Femur (tissue), 1 donor: ENCODE measurements at places on chromosomes 4 and X.

GRCh38 chrX:46953597-46953996, 41.4 kb downstream of the JADE3 start:
- DNase-seq: no peak

DNA sequence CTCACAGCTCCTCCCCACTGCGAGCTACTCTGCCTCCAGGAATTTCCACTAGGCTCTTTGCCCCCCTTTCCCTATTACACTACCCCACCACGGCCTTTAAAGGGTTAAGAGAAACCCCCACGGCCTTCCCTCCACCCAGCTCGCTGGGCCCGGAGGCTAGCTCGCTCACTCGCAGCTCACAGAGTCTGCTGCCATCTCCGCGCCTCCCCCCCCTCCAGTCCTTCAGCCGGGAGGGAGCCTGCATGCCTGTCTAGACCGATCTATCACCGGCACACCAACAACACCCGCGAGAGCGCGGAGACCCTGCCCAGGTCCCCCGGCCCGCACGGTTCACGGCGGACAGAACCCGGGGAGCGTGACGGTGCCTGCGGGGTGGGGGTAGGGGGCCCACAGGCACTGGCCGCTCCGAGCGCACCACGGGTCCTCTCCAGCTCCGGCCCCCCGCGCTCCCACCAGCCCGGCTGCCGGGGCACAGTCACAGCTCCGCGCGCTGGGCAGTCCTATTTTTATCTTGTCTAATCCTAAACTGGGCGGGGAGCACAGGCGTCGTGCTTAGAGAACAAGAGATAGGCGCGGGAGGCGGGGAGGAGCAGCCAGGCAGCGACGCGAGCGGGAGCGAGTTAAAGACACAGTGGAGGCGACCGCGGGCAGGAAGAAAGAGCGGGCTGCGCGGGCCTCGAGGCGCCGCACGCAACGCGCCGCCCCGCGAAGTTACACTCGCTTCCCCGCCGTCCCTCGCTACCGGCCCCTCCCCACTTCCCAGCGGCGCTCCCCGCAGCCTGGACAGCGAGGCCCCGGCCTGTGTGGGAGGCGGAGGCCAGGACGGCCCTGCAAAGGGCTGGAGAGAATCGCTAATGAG, 3.5 kb downstream of the BCOR start:
- peak; percentile 52 for DNase-seq

DNA sequence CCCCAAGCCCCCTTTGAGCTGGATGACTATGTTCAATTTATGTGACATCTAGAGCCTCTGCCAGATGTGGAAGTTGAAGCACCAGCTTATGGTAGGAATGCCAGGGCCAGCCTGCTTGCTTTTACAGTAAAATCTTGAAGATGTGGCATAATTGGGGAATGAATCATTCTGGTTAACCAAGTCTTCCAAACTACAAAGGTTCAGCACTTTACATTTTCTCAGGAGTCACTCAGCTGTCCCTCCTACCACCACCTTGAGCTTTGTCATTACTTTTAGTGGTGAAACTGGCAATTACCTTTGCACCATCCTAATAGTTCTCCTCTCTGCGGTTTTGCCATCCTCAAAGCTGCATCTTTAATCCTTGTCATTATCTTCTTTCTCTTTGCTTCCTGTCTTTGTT, 172.2 kb downstream of the HS6ST2 start:
- DNase-seq: no peak

DNA sequence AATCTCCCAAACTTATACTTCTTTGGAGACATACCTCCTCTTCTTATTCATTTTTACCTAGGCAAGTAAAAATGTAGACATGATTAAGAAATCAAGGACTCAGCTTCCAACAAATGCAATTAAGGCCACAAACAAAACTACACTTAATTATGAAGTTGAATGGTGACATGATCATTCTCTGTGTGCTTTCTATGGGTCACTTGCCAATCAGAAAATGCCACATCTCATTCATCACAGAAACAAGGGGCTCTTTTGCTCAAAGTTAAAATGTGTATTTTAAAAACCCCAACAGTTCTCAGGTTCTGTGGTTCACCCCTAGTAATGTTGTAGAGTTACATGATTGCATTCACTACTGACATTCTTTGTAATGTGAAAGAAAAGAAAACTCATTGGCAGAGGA, 273.5 kb downstream of the DCHS2 start:
- no peak for DNase-seq

- DNase-seq: no peak
Measured at GRCh38 chr4:114900934-114901333, 212.5 kb downstream of the NDST4 start.

- no peak for DNase-seq
Measured at GRCh38 chr4:140901736-140902336, 145.7 kb upstream of the TBC1D9 start.

- DNase-seq: no peak
Measured at GRCh38 chr4:60531776-60532379, 668.2 kb upstream of the ADGRL3 start.

GRCh38 chrX:32501606-32502005, 709.7 kb downstream of the DMD start:
- DNase-seq: no peak

GRCh38 chr4:168183717-168184571, 91.6 kb downstream of the ANXA10 start:
- DNase-seq: no peak

DNA sequence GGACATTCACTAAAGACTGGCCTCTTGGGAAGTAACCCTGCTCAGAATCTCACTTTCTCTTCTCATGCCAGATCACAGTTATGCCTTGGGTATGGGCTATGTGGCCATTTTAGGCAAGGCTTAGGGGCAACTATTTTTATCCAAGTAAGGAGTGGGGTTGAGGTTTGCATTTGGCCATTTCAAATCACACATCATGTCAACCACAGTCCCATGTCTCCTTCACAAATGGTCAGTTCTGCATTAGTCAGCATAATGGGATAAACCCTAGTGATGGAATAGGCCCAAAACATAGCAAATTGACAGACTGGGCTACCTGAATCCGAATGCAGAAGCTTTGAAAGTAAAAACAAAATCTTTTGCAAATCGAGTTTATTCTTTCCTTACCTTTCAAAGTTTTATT, 827 bp upstream of the RTL3 start:
- DNase-seq: no peak

DNA sequence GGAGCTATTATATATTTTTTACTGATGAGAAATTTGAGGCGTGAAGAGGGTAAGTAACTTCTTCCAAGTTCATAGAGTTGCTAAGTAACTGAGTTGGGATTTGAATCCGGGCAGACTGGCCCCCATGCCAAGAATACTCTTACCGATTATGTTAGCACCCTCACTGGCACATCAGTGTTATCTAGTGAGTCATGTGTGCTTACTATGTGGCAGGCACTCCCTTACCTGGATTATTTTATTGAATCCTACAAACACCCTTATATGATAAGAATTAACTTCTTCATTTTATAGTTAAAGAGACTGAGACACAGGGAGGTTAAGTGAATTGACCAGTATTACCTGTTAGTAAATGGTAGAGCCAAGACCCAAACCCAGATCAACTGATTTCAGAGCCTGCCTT, 20.9 kb downstream of the MTHFD2L start:
- DNase-seq: no peak

DNA sequence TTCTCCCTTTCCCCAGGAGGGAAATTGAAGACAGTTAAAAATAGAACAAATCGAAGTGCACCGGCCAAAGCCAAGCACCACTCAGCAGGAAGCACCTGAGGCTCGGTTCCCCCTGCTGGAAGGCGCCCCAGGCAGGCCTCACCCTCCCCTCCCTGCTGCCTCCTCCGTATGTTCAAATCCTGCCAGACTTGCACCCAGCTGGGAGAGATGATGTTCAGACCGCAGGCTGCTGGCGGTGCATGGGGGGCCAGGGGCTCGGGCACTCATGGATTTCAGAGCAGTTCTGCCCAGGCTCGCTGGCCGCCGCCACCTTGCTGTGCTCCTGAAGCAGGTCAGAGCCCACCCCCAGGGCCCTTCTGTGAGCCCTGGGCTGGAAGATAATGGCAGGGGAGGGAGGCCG, 91.4 kb downstream of the DCTD start:
- DNase-seq: no peak

DNA sequence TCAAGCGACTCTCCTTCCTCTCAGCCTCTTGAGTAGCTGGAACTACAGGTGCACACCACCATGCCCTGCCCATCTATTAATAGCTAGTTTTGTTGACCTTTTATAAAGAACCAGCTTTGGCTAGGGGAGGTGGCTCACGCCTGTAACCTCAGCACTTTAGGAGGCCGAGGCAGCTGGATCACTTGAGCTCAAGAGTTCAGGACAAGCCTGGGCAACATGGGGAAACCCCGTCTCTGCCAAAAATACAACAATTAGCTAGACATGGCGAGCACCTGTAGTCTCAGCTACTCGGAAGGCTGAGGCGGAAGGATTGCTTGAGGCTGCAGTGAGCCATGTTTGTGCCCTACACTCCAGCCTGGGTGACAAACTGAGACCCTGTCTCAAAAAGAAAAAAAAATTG, 2.7 kb downstream of the TKTL1 start:
- no peak for DNase-seq

DNA sequence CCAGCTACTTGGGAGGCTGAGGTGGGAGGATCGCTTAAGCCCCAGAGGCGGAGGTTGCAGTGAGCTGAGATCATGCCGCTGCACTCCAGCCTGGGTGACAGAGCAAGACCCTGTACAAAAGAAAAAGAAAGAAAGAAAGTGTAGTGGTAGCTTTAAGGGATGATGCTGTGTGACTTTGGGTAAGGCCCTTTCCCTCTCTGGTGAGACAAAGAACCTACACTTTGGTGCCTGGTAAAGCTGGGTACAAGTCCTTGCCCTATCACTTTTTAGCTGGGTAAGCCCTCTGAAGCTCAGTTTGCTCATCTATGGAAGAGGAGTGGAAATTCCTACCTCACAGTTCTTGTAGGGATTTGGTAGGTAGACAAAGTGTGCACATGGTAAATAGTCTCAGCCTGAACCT, 1.7 kb upstream of the IQSEC2 start:
- DNase-seq: no peak

DNA sequence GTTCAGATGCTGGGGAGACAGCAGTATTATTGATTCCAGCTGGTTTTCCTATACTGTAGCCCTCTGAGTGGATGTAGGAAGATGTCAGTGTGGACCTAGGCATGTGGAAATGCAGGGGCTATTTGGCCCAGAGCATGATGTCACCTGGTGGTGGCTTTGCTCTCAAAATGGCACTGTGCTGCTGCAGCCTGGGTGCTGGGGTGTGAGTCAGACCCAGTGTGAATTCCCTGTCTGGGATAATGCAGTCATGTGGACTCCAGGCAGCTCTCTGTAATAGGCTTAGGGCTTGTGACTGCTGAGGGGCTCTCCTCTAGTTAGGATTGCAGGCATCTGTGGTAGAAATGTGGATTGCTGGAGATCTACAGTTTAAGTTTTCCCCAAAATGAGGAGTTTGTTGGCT, 70.7 kb downstream of the DCAF8L2 start:
- no peak for DNase-seq

DNA sequence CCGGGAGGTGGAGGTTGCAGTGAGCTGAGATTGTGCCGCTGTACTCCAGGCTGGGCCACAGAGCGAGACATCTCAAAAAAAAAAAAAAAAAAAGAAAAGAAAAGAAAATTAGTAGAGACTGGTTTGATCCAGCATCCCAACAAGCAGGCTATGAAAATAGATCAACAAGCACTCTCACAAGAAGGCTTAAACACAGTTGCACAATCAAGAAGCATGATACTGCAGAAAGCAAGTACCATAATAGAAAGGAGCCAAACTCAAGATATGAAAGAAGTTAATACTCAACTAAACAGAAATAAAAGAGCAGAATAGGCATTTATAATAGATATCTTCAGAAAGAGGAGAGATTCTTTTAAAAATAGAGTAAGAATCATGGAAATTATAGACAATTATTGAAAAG, 10.6 kb downstream of the TLR6 start:
- no peak for DNase-seq

DNA sequence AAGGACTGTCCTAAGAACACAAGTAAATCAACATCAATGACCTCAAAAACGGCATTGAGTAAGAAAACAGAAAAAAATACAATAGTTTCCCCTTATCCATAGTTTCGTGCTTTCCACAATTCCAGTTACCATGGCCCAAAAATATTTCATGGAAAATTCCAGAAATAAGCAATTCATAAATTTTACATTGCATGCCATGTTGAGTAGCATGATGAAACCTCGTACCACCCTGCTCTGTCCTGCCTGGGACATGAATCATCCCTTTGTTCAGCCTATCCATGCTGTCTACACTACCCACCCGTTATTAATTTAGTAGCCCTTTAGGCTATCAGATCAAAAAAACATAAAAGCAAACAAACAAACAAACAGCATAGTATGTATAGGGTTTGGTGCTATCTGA, 51.1 kb downstream of the KLF3 start:
- no peak for DNase-seq

DNA sequence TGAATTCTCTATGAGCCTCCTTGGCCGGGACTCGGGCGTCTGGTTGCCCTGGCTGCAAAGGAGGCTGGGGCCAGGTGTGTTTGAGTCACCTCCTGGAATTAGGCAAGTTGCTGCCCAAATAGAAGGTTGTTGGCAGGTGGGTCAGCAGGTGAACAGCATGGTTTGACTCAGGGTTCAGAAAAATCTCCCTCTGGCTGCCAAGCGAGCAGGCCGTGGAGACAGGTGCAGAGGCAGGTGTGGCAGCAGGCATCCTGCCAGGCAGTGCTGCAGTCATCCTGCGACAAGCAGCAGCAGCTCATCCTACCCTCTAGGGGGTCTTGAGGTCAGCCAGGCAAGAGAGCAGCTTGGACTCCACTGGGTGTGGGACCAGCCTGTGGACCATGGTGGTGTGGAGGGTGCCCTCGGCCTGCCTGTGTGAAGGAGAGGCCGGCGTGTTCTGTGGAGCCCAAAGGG, 8.2 kb downstream of the MSANTD1 start:
- DNase-seq: peak; percentile 36

DNA sequence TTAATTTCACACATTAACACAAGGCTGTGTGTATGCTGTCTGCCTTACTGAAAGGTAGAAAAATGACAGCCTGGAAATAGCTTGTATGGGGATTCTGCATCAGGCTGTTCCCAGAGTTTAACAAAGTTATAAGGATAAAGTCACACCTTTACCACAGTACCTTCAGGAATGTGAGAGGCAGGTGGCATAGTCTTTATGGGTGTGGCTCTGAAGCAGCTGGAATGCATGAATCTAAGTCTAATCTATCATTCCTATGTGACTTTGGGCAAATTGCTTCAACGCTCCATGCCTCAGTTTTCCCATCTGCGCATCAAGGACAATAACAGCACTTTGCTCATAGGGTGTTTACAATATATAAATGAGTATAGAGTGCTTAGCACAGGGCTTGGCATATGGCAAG, 84.2 kb upstream of the EGFL6 start:
- DNase-seq: no peak

GRCh38 chr4:29467044-29467717, 1253.0 kb upstream of the PCDH7 start:
- no peak for DNase-seq

GRCh38 chr4:106753426-106753825, 282.7 kb downstream of the DKK2 start:
- DNase-seq: no peak

- DNase-seq: no peak
Measured at GRCh38 chr4:146585761-146586333, 52.8 kb upstream of the POU4F2 start.

- no peak for DNase-seq
Measured at GRCh38 chr4:88054229-88054628, 46.8 kb downstream of the PKD2 start.
